CD4-positive, alpha-beta T cell treated with Interleukin-4 for 4 hours (primary cell): ENCODE measurements at places on chromosomes 7 and 10.

GRCh38 chr7:157041004-157041403 is 30.5 kb upstream of the MNX1 start:
- no peak for DNase-seq

DNA sequence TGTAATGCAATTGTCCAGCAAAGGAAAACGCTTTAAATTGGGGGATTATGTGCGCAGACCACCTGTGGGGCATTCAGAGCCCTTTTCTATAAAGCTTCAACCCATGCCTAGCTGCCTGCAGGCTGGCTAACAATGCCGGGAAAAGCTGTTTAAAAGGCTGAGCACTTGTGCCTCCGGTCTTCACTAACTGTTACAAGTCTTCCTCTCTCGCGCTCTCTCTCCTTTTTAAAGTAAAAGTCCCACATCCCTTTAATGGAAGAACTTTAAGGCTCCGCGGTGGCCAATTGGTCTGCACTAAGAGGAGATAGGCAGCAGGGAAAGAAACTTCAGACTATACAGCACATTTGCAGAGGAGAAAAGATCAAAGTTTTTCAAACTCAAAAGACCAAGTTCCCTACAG is 4.6 kb downstream of the FZD8 start:
- no peak for DNase-seq

DNA sequence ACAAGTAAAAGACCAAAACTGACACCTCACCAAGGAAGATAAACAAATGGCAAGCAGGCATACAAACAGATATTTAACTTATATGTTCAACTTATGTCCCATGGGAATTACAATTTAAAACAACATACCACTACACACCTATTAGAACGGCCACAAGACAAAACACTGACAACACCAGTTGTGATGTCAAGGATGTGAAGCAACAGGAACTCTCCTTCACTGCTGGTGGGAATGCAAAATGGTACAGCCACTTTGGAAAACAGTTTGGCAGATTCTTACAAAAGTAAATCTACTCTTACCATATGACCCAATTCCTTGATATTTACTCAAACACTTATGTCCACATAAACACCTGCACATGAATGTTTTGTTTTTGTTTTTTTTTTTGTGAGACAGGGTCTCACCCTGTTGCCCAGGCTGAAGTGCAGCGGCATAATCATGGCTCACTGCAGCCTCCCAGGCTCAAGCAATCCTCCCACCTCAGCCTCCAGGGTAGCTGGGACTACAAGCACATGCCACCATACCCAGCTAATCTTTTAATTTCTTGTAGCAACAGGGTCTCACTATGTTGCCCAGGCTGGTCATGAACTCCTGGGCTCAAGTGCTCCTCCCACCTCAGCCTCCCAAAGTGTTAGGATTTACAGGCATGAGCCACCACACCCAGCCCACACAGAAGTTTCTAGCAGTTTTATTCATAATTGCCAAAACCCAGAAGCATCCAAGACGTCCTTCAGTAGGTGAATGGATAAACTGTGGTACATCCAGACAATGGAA is 27.3 kb downstream of the HERC4 start:
- no peak for DNase-seq

DNA sequence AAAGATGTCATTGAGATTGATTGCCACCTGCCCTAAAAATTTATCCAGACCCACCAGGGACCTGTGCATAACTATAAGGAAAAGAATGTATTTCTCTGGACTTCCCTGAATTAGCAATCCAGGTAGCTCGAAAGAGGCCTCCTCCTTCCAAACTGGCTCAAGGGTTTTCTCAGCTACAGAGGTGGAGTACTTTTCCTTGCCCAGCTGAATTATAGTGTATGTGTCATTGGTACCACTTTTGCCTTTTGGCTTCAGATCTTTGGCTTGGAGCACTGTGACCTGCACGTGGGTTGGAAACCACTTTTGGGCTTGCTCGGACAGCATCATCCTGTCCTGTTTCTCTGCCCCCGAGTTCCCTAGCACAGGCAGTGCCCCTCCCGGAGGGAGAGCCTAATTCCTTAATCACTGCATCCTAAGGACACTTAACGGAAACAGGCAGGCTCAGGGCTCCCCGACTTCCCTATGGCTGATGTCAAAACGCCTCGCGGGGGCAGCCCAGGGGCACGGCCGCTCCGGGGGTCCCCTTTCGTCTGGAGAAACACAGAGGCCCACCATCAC is 825 bp downstream of the RAB11FIP2 start:
- peak; percentile 16 for DNase-seq

GRCh38 chr7:116236020-116236630 is 25.8 kb downstream of the TES start:
- peak; percentile 73 for DNase-seq

DNA sequence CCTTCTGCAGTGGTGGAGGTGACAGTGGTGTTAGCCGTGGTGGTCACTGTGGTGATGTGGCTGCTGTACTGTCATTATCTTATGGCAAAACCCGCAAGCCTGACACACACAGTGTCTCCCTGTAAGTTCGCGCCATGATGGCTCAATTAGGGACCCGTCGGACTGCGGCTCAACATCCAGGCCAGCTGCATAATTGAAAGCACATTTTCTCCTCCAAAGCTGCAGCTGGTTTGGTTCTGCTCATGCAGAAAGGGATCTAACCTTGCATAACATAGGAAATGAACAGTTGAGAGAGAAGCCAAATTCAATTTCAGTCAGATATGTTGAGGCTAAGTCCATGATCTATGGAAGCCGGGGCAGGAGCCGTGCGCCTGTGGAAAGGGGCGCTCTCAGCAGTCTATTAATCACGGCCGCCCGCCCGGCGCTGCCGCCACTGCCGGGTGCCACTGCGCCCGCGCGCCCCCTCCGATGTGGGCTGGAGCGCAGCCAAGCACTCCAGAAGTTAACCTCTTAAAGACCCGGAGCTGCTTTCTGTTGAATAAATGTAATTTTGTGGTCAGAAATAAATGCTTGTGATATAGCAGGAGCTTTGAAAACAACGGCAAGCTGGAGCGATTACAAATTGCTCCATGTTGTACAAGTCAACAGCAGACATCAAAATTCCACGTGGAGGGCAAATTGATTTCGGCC is 227.7 kb downstream of the CUX1 start:
- no peak for DNase-seq

GRCh38 chr7:27173511-27173955 is 587 bp downstream of the HOXA10 start:
- DNase-seq: peak; percentile 22

DNA sequence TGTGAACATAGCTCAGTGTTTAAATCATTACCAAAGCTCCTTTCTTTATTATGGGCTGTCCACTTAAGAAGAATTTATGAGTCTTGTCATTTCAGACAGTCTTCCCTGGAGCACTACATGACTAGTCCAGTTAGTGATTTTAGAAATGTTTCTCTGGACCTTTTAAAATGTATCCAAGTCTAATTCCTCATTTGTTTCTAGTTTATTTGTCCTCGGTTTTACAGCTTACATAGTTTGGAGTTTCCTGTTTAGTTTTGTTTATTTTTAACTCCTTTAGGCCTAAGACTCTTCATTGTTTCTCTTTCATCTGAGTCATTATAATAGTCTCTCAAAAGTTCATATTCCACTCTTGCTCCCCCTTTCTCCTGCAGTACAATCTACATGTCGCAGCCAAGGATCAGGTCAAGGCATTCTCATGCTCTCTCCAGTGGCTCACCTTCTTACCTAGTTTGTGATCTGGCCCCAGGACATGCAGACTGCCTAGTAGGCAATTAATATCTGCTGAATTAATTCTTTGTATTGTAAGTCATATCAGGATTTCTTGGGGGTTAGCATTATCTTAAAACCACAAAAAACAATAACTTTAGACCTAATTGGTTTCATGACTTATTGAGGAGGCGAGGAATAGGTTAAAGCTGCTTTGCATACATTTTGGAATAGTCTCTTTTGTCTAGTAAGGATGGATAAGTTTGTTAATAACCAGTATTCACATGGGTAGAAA is 93.8 kb downstream of the MAPK8 start:
- no peak for DNase-seq

- DNase-seq: no peak
Observed at GRCh38 chr7:5671046-5671445, 110.4 kb downstream of the RNF216 start.

DNA sequence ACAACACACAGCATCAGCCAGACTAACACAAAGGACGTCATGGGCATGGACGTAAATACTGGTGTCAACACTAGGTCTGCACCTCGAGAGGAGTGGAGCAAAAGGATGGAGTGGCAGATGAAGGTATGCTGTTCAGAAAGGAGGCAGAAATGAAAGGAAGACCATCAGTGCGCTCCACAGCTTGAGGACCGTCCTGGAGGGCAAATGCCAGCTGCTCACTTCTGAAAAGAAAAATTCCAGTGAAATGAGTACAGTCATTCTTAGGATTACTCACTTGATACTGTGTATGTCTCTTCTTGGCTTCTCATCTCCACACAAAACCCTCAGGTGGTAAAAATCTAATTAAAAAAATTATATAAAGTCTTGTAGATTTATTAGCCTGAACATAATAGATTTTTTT is 44.8 kb downstream of the EGFR start:
- no peak for DNase-seq

DNA sequence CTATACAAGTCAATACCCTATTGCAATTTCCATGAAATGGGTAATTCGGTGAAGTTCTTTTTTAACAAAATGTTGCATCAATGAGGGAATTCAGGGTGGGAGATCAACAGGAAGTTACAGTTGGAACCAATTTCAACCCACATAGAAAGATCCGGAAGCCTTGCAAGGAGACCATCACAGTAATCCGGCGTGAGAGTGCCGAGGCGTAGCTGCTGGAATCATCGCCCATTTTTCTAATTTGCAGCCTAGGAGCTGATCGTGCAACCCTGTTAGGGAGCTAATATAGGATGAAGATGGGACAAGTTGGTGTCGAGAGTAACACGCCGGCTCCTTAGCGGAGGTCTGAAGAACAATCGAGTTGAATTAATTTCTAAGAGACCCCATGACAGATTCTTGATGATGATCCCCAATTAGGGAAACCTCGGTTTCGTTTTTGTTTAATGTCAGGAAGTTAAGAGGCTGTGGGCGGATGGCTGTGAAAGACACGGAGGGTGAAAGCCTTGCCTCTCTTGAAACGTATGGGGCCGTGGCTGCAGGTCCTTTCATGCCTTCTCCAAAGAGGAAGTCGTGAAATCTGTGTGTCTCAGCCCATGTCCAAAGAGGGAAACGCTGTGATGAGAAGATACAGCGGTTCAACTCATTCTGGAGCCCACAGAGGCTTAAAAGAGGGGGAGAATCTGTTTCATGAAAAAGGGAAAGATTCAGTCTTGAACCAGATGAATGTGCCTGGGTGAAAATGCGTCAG is 51.2 kb upstream of the CARD11 start:
- peak; percentile 56 for DNase-seq

- DNase-seq: no peak
Observed at GRCh38 chr10:61701706-61702105, 39.0 kb downstream of the CABCOCO1 start.

GRCh38 chr10:78506614-78507013 is 473.0 kb downstream of the RPS24 start:
- DNase-seq: no peak

DNA sequence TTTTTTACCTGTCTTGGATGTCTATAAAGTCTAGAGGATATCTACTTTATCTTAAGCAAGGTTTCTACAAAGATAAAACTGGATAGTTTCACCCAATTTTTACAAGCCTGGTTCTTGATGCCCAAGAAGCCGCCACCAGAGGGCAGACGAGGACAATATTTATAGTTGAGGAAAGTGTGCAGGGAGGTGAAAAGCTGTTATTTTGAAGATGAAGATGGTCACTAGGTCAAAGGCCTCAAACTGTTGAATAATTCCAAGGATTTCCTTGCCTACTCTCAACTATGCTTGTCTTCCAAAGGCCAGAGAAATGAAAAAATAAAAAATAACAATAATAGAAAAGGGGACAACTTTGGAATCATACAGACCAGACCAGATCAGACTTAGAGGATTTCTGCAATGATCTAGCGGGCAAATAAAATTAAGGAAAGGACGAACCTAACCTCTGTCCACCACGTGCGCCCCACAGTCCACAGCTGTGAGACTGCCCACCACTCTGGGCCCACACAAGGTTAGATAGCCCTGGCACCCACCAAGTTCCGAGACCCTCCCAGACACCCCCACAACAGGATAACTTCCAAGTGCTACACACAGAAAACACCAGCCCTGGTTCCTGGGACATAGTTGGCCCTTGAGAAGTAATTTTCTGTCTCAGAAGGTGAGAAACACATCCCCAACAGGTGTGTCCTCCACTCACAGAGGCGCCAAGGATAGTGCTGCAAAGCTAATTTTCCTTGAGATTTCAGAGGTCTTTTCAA is 2.8 kb downstream of the PKD1L1 start:
- DNase-seq: peak; percentile 62

DNA sequence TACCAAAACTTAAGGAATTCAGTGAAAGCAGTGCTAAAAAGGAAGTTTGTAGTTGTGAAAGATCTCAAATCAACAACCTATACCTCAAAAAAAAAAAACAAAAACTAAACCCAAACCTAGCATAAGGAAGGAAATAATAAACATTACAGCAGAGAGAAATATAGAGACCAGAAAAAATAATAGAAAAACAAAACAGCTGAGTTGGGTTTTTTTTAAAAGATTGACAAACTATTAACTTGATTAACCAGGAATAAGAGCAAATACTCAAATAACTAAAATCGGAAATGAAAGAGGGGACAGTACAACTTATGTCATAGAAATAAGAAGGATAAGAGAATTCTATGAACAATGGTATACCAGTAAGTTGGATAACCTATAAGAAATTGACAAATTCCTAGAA is 6.7 kb downstream of the ECD start:
- DNase-seq: no peak

- no peak for DNase-seq
Observed at GRCh38 chr10:80924063-80924952, 386.6 kb downstream of the SH2D4B start.

GRCh38 chr7:114062810-114063209 is 144.0 kb upstream of the PPP1R3A start:
- no peak for DNase-seq

GRCh38 chr7:14085901-14086300 is 96.4 kb upstream of the ETV1 start:
- DNase-seq: no peak

DNA sequence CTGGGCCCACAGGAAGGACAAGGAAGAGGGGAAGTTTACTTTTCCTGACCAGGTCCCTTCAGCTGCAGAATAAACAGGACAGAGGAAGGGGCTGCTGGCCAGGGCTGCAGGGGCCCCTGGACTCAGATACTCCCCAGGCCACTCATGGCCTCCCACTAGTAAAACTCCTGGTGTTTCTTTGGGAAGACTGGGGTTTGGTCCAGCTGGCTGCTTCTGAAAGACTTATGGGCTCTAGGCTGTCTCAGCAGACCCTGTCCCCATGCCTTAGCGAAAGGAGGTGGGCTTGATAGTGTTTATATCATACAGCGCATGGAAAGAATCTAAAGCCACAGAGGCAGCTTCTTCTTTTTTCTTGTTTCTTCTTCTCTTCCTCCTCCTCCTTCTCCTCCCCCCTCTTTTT is 56.4 kb downstream of the PALD1 start:
- no peak for DNase-seq
